ENCODE measurements at places on chromosomes 7 and 10. TPM values are rescaled to one million over a fixed set of nuclear protein-coding genes. Genes with fewer than 3 reads are reported as not detected.
A peak's percentile ranks its signal among the peaks of the same experiment; 100 is the strongest.

DDC gene
- total RNA-seq, result not detected

- no peaks in the 10 kb centered on the region for H3K27me3 ChIP-seq
- no peaks in the 10 kb centered on the region for H3K36me3 ChIP-seq
- no peak overlapping the region for H3K4me3 ChIP-seq
Observed at GRCh38 chr10:73887294-73888039, 13.1 kb upstream of the CAMK2G start.

GRCh38 chr7:41889472-41889871 lies 186.6 kb upstream of the INHBA start:
- H3K27ac ChIP-seq, result no peak overlapping the region
- H3K27me3 ChIP-seq, result no peaks in the 10 kb centered on the region
- peaks cover 19% of the 10 kb centered on the region for H3K4me1 ChIP-seq
- H3K36me3 ChIP-seq, result no peaks in the 10 kb centered on the region
- no peak overlapping the region for H3K4me3 ChIP-seq

LEP gene
- 0.27 TPM for total RNA-seq

DNA sequence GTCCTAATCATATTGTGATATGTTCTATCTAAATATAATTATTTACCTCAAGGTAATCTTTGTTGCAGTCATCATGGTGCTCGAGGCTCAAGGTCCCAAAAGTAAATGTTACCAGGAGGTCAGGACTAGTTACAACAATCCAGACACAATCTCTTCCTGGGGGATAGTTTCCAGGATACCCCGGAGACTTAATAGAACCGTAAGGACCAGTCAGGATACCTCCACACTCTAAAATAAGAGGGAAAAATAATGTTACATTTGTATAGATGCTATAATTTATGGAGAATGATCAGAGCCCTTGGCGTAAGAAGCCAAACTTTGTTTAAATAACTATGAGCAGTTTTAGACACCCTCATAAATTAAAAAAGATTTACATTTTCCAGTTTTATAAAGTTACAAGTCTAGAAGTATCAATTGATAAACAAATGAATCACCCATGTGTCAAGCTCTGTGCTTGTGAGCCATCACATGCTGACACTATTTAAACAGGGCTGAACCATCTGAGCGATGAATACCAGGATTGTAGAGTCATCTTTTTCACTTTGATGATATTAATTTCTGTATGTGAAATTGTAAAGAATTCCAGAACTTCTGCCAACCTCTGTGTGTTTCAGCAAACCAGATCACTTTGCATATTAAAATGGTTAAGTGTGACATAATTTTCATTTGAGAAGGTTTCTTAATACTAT lies 41.3 kb downstream of the CUBN start:
- no peak overlapping the region for H3K27ac ChIP-seq
- no peaks in the 10 kb centered on the region for H3K27me3 ChIP-seq
- DNase-seq, result no peak
- H3K4me1 ChIP-seq, result no peaks in the 10 kb centered on the region
- no peaks in the 10 kb centered on the region for H3K36me3 ChIP-seq

GRCh38 chr10:49286686-49287085 lies 12.3 kb upstream of the C10orf71 start:
- no peaks in the 10 kb centered on the region for H3K4me1 ChIP-seq
- H3K27me3 ChIP-seq, result no peaks in the 10 kb centered on the region
- no peaks in the 10 kb centered on the region for H3K36me3 ChIP-seq
- no peak overlapping the region for H3K4me3 ChIP-seq
- DNase-seq, result peak; percentile 17
- H3K27ac ChIP-seq, result no peak overlapping the region

- no peaks in the 10 kb centered on the region for H3K4me1 ChIP-seq
- DNase-seq, result no peak
- H3K4me3 ChIP-seq, result no peak overlapping the region
- H3K27me3 ChIP-seq, result no peaks in the 10 kb centered on the region
Observed at GRCh38 chr10:58189269-58189668, 78.4 kb downstream of the IPMK start.

- no peak overlapping the region for H3K27ac ChIP-seq
- no peak overlapping the region for H3K4me3 ChIP-seq
- no peak for DNase-seq
- H3K36me3 ChIP-seq, result no peaks in the 10 kb centered on the region
Observed at GRCh38 chr7:113247198-113247597, 128.8 kb upstream of the SMIM30 start.

GRCh38 chr7:50632561-50633413 lies 67.6 kb upstream of the DDC start:
- no peak overlapping the region for H3K4me3 ChIP-seq
- no peaks in the 10 kb centered on the region for H3K36me3 ChIP-seq
- H3K27ac ChIP-seq, result no peak overlapping the region
- no peak for DNase-seq
- H3K4me1 ChIP-seq, result peaks cover 42% of the 10 kb centered on the region

GRCh38 chr7:92824450-92824849 lies 11.9 kb downstream of the CDK6 start:
- no peak overlapping the region for H3K4me3 ChIP-seq
- H3K36me3 ChIP-seq, result no peaks in the 10 kb centered on the region
- DNase-seq, result no peak
- H3K27me3 ChIP-seq, result no peaks in the 10 kb centered on the region
- no peak overlapping the region for H3K27ac ChIP-seq

DNA sequence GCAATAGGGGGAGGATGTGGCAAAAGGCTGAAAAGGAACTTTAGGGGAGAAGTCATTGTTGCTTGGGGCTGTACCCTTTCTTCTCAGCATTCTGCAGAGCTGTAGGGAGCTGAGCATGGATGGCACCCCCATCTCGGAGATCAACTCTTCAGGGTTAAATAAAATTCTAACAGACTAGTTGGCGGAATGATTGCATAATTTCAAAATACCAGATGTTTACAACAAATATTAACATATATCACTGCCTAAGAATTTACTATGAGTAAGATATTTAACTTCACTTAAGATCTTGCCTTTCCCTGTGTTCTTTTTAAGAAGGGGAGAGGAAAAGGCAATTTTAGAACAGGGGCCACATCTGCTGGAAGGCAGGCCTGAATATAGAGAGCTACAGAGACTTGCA lies 509 bp upstream of the OR2F1 start:
- H3K27ac ChIP-seq, result no peak overlapping the region
- no peaks in the 10 kb centered on the region for H3K27me3 ChIP-seq
- H3K36me3 ChIP-seq, result no peaks in the 10 kb centered on the region
- DNase-seq, result no peak
- H3K4me3 ChIP-seq, result no peak overlapping the region
- peaks cover 13% of the 10 kb centered on the region for H3K4me1 ChIP-seq

DNA sequence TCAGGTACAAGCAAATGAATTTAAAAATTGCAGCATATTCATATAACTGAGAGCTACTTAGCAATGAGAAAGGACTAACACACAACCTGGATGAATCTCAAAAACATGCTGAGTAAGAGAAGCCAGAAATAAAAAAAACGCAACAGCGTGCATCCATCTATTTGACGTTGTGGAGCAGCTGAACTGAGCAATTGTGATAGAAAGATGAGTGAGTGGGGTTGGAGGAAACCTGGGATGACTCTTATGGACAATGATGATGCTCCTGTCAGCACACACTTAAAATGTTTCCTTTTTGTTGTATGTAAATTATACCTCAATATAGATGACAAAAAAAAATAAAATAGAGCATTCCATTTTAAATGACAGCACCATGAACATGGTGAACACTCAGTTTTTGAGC lies 36.0 kb upstream of the AKR1E2 start:
- H3K27ac ChIP-seq, result no peak overlapping the region
- no peaks in the 10 kb centered on the region for H3K4me1 ChIP-seq
- DNase-seq, result no peak
- H3K36me3 ChIP-seq, result no peaks in the 10 kb centered on the region
- no peaks in the 10 kb centered on the region for H3K27me3 ChIP-seq

DGKI gene
- total RNA-seq, result 7.6 TPM

GRCh38 chr10:121285406-121286196 lies 312.6 kb downstream of the FGFR2 start:
- no peak for DNase-seq
- H3K4me3 ChIP-seq, result no peak overlapping the region
- H3K36me3 ChIP-seq, result no peaks in the 10 kb centered on the region
- H3K27ac ChIP-seq, result no peak overlapping the region

DNA sequence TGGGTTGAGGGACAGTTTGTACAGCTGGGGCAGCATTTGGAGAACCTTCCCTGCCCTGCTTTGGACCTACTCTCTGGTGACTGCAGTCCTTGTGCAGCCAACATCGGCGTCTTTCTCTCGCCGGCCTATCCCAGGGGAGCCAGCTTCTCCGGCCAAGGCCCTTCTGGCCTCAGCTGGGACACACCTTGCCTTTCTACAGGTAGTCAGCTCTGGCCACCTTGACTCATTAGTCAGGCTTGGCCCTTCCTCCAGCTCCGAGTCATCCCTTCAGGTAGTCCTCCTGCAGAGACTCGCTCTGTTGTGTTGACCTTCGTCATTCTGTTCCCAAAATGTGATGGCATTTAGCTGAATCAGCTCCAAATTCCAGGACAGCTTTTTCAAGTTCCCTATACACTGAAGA lies 145.0 kb upstream of the CHST15 start:
- no peaks in the 10 kb centered on the region for H3K36me3 ChIP-seq
- no peak overlapping the region for H3K4me3 ChIP-seq
- H3K27me3 ChIP-seq, result no peaks in the 10 kb centered on the region
- H3K4me1 ChIP-seq, result peaks cover 4% of the 10 kb centered on the region
- peak; percentile 55 for DNase-seq
- no peak overlapping the region for H3K27ac ChIP-seq

DNA sequence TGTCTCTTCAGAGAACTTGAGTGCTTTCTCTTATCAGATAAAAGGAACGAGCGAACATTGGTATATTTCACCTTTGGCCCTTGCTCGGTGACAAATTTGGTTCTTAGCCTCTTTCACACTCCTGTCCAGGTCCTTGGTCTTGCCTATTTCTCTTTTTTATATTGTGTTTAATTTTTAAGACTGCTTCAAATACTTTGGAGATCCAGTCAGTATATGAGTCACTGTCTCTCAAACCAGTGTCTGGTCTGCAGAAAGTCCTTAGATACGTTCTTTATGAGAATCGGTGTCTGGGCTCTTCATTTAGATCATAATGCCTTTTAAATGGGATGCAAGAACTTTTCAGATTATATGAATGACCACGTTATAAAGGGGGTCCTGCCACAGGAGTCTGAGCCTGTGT lies 55.0 kb downstream of the PIK3AP1 start:
- H3K27ac ChIP-seq, result no peak overlapping the region
- H3K36me3 ChIP-seq, result no peaks in the 10 kb centered on the region
- H3K27me3 ChIP-seq, result no peaks in the 10 kb centered on the region
- no peak overlapping the region for H3K4me3 ChIP-seq
- H3K4me1 ChIP-seq, result no peaks in the 10 kb centered on the region

DNA sequence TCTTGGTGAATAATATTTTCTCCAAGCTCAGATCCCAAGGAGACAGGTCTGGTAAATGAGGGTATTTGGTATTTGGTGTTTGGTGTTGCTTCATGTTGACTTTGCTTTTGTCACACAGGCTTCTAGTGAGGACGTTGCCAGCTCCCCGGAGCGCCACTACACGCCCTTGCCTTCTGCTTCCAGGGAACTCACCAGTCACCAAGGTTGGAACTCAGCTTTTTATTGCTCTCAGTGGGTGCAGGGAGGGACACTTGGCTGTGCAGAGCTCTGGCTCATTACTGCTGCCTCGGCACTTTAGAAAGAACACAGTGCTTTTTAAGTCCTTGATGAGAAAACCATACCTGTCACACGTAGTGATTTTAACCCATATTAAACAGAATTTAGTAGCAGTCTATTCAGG lies 892.9 kb downstream of the LRMDA start:
- no peaks in the 10 kb centered on the region for H3K36me3 ChIP-seq
- no peaks in the 10 kb centered on the region for H3K4me1 ChIP-seq
- no peak overlapping the region for H3K4me3 ChIP-seq
- H3K27me3 ChIP-seq, result no peaks in the 10 kb centered on the region
- peak; percentile 66 for DNase-seq

NEURL1 gene
- 0.71 TPM for total RNA-seq

OR2A1 gene
- 0.14 TPM for total RNA-seq

DNA sequence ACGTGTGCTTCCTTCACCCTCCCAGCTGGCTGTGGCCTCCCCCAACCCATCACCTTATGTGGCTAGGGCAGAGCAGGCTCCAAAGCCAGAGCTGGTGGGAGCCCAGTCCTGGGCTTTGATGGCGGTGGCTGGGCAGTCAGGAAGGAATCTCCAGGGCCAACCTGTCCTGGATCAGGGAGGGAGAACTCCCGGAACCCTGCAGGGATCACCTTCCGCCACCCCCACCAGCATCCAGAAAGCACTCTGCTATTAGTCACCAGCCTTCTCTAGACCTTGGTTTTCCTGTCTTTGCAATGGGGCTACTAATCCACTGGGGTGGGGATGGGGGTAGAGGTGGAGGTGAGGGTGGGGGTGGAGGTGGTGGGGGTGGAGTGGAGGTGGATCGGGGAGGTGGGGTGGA lies 139.0 kb downstream of the ZMIZ1 start:
- H3K27me3 ChIP-seq, result no peaks in the 10 kb centered on the region
- peaks cover 36% of the 10 kb centered on the region for H3K36me3 ChIP-seq
- H3K27ac ChIP-seq, result peak overlapping the region; percentile 26
- peaks cover 24% of the 10 kb centered on the region for H3K4me1 ChIP-seq
- no peak overlapping the region for H3K4me3 ChIP-seq

GRCh38 chr10:363152-363551 lies 227.9 kb downstream of the ZMYND11 start:
- no peak overlapping the region for H3K27ac ChIP-seq
- no peaks in the 10 kb centered on the region for H3K27me3 ChIP-seq
- H3K4me1 ChIP-seq, result peaks cover 7% of the 10 kb centered on the region
- DNase-seq, result peak; percentile 54

- H3K4me1 ChIP-seq, result no peaks in the 10 kb centered on the region
- H3K36me3 ChIP-seq, result peaks cover 87% of the 10 kb centered on the region
- H3K27ac ChIP-seq, result no peak overlapping the region
- H3K27me3 ChIP-seq, result no peaks in the 10 kb centered on the region
Observed at GRCh38 chr7:4995429-4995969, 36.5 kb upstream of the MMD2 start.

DNA sequence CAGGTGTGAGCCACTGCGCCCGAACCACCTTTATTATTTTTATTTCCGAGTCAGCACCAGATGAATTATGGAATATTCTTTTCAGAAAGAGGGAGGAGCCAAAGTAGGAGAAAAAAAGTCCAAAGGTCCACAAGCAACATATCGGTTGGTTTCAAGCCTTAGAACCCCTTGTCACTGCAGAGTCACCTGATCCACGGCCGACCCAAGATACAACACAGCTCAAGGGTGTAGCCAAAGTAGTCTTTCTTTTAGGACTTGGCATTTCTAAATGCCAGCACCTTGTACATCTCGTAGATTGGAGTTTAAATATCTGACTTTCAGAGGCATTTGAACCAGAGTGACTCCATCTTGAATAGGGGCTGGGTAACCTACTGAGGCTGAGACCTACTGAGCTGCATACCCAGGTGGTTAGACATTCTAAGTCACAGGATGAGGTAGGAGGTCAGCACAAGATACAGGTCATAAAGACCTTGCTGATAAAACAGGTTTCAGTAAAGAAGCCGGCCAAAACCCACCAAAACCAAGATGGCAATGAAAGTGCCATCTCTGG lies 113.9 kb upstream of the ANLN start:
- H3K4me3 ChIP-seq, result no peak overlapping the region
- H3K27me3 ChIP-seq, result no peaks in the 10 kb centered on the region
- no peaks in the 10 kb centered on the region for H3K4me1 ChIP-seq
- no peak overlapping the region for H3K27ac ChIP-seq
